ENCODE measurements at places on chromosomes 12 and 14.

DNA sequence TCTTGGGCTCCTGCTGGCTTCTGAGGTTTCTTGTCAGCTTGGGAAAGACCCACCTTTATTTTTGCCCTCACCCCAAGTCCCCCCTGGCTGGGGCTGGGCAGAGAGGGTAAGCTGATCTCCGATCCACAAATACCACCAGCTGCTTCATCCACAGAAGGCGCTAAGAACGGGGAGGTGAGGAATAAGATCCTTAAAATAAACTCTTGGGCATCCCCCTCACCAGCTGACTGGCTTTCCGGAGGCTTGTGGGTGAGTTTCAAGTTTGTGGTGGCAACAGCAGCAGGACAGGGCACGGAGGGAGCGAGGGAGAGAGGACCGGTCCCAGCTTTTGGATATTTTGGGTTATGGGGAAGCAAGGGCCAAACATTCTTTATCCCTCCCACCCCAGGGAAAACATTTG, 20.8 kb upstream of the HSPB8 start:
- DNase-seq = no peak

DNA sequence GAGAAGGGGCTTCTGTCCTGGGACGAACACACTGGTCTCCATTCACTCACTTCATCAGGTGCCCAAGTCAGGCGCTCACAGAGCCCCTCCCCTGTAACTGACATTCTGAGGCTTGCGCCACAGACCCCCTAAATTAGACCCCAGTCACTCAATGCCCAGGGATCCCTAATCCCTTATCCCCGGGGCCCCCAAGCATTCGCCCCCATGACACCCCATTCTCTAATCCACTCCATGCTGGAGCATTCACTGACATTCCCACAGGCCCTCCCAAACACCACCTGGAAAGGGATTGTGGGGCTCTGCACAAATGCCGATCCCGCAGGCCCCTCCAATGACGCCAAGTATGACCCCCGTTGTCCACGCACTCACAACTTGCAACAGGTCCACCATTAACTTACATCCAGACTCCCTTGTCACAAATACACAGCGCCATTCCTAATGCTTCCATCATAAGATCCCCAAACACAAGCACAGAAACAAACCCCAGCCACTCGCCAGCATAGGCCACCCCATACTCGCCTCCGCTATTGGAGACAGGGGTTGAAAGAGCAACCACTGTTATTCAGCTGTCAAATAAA, 1.5 kb downstream of the ZNF605 start:
- DNase-seq = no peak

GRCh38 chr12:82124711-82125380, 233.3 kb downstream of the CCDC59 start:
- DNase-seq = no peak

- no peak for DNase-seq
Measured at GRCh38 chr12:95319694-95320331, 102.2 kb downstream of the VEZT start.

GRCh38 chr12:78580296-78580695, 284.3 kb upstream of the SYT1 start:
- DNase-seq = no peak

DNA sequence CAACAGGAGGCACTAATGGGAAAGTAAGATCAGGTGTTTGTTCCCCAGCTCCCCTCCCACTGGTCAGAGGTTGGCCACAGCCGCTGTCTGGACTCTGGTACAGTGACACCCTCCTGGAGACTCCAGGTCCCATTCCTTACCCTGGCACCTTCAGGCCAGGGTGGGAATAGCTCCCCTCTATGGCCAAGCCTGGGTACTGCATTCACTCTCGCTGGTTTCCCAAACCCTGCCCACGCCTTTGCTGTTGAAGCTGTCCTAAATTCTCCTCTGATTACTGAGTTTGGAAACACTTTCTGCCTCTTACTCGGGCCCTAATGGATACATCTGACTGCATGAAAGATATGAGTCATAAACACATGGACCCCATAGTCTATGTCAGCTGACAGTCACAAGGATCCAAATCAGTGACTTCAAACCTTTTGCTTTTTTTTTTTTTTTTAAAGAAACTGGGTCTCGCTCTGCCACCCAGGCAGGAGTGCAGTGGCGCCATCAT, 17.9 kb downstream of the HRK start:
- DNase-seq = no peak

GRCh38 chr14:57576498-57576897, 82.8 kb upstream of the CCDC198 start:
- no peak for DNase-seq

DNA sequence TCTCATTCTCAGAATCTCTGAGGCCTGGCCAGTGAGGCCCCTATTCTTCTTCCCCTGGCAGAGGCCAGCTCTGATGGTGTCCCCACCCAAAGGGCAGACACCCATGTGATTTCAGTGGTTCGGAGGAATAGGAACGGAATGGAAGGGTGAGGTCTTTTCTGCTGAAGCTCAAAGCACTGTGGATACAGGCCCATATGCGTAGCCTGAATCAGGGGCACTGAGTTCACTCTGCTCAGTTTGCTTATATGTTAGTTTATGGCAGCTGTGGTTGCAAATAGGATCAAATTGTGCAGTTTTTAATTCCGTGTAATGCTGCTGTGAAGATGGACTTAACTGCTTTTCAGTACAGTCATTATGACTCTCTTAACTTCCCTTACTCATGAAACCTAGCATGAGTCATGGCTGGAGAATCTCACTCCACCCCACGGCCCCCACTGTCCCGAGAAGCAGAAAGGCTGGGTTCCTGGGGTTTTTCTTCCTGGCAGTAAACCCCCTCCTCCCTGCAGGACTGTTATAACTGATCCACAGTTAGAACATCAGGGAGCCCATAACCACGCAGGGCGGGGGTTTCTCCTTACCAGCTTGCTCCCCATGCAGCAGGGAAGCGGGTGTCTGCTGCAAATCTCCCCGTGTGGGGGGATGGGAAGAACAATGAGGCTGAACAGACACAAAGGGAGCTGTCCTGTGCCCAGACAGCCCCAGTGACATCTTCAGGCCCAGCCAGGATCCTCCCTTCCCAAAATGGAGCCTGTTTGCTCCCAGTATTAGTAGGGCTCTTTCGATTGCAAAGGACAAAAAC, 122.7 kb downstream of the SLC38A6 start:
- no peak for DNase-seq

- DNase-seq = peak; percentile 1
Measured at GRCh38 chr14:28608443-28608842, 158.1 kb upstream of the FOXG1 start.

DNA sequence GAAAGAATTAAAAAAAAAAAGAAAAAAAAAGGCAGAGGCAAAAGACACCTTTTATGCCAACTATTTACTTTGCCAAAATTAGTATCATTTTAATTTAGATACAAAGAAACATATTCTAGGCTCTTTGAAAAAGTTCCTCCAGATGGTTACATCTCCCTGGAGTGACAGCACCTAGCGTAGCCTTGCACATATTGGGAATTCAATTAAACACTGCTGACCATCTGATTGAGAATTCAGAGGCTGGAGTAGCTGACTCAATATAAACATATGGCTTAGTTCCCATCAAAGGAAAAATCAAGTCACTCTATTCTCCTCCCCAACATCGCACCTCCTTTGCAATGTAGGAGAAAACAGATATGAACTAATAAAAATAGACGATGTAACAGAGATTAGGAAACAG, 36.4 kb downstream of the ANKS1B start:
- peak; percentile 14 for DNase-seq

DNA sequence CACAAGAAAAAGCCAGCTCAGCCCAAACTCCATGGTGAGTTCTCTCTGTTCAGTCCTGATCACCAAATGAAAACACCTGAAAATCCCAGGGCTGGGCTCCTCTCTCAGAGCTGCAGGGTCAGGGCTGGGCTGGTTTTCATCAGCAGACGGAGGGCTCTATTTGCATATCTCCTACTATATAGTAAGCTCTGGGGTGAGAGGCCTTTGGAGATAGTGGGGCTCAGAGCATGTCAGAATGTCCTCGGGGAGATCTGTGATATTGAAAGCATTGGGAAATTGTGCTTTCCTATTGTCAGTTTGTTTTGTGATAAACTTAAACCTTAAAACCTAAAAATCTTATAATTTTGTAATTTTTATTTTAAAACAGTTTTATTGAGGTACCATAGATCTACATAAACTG, 742.6 kb downstream of the TMEM121 start:
- no peak for DNase-seq

GRCh38 chr12:57764662-57765002, 2.2 kb downstream of the CYP27B1 start:
- no peak for DNase-seq

DNA sequence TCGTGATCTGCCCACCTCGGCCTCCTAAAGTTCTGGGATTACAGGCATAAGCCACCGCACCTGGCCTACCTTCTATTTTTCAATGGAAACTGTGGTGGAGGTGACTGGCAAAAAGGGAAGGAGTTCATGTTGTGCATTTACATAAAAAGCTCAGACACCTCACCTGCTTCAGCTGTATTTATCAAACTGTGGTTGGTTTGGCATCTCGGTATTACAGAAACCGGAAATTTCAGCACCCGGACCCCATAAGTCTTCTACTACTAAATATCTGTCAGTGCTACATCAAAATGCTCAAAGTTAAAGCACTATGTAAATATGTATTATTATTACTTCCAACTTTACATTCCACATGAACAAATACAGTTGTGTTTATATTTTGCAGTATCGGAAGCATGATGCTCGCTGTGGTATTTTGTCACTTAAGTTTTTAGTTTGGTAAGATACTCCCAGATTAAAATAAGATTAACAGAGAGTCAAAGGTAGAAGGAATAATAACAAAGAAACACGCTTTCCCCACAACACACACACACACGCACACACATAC, 95.4 kb downstream of the ITPR2 start:
- no peak for DNase-seq

DNA sequence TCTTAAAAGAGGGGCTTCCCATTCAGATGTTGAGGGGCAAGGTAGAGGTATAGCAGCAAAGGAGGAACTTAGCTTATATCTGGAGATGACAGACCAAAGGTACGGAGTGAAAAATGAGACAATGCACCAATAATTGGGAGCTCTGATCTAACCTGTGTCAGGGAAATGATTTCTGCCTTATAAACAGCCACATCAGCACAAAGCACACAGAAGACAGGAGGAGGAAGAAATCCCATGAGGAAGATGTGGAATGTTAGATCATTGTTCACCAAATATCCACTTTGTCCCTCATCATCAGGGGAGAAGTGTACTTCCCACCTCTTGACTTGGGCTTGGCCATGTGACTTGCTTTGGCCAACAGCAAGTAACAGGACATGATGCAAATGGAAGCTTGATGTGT, 93.7 kb upstream of the WSCD2 start:
- DNase-seq = no peak

DNA sequence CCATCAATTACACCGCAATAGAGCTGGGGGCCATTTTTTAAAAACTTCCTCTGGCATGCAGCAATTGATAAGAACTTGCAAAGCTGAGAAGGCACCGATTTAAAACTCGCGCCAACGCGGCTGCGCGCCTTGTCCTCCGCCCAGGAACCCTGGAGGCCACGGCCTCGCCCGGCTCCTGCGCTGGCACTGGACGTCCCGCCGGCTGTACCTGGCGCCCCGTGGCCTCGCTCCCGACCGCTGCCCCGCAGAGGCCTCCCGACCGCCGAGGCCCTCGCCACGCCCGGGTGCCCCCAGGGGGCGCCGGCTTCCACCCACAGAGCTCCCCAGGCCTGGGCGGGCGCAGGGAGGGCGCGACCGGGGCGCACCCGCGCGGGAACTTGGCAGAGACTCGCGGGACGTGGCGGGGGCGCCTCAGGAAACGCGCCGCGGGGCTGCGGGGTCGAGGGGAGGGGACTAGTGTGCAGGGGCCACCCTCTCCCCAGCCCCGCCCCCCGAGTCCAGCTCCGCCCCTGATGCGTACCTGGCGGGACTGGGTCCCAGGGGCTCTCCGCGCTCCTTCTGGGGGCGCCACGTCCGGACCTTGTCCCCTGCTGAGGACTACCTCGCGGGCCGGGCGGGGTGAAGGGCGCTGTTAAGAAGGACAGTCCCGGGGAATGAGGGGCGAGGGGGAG, 65.7 kb downstream of the TNFAIP2 start:
- no peak for DNase-seq

DNA sequence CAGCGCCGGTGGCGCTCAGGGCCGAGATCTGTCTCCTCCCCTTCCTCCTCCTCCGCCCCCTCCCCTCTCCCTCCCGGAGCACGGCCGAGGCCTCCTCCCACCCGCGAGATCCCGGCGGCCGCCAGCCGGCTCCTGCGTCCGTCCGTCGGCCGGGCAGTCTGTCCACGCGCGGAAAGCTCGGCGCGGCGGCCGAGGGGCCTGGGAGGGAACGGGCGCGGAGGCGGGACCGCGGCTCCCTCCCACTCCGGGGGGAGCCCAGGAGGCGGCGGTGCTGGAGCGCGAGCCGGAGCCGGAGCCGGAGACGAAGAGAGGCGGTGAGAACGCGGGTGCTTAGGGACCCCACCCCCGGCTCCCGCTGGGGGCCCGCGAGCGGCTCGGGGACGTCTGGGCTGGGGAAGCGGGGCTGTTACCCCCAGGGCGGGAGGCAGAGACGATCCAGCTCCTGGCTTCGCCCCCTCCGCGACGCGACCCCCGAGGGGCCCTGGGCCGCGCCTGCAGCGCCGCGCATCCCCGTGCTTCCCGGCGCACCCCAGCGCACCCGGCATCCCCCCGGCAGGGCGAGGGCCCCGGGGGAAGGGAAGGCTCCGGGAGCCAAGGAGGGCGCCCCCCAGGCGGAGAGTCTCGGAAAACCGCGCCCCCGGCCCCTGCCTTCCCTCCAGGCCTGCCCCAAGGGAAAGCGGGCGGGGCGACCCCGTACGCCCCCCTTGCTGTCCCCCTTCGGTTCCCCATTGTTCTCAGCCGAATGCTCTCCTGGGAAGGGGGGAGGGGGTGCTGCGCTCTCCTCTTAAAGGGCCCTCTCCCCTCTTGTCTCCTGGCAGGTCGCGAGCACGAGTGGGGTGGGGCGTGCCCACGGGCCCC, at the start of gene DTX1:
DTX1 (plus strand) TSS at position 100 of the 858 bp plus-strand sequence. CDS start 1,463 bp downstream, outside the sequence.
- DNase-seq = peak; percentile 26

DNA sequence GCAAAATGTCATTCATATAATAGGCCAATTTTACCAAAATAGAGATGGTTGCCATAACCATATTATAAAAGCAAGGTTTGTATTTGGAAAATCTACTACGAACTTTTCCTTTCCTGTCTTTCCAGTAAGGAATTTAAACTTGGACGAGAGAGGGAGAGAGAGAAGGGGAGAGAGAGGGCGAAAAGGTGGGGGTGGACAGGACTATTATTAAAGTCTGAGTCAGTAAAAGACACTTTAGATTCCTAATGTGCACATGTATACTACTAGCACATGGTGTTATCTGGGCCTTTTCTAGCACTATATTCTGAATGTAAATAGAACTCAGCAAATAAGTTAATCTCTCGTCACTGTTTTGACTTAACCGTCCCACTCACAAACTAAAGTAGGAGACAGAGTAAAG, 30.4 kb upstream of the FBLN5 start:
- DNase-seq = no peak

GRCh38 chr12:123126294-123127181, 24.4 kb downstream of the PITPNM2 start:
- DNase-seq = no peak

All from caudate nucleus (tissue), 63 donors.